NCI-H1092 (cell line): ENCODE measurements at places on chromosomes 5 and 9.

DNA sequence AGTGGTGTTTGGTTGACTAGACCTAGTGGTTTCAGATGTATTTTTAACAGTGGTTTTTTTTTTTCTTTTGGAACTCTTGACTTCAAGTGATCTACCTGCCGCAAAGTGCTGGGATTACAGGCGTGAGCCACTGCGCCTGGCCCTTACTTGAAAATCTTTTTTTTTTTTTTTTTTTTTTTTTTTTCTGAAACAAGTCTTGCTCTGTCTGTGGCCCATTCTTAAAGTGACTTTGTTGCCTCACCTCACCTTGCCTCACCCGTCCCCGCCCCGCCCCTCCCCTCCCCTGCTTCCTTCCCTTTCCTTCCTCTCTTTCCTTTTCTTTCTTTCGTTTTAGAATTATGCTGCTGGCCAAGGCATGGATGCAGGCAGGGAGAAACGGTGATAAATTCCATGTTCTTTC, 26.0 kb downstream of the GPBP1 start:
- no peak for DNase-seq

GRCh38 chr5:39523821-39524220, 99.0 kb upstream of the DAB2 start:
- DNase-seq = no peak

DNA sequence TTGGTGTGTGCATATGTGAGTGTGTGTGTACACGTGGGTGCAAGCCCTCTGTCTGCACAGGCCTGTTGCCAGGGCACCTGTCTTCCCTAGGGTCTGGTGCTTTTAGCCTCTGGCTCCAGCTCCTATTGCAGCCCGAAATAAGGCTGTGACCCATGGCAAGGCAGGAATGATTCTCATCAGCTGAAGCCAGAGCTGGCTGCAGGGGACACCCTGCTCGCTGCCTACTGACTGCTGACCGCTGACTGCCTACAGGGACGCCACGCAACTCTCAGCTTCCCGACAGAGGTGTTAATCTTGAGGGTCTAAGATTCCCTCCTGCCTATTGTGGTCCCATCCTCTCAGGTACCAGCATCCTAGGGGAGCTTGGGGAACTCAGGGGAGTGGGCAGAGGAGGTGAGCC, at the start of gene MYOZ3:
Gene MYOZ3 (plus strand): TSS at position 166 of the 400 bp plus-strand sequence. CDS start 1,691 bp downstream, outside the sequence.
- DNase-seq = no peak

GRCh38 chr5:126587551-126588390, 7.2 kb downstream of the ALDH7A1 start:
- DNase-seq = no peak

DNA sequence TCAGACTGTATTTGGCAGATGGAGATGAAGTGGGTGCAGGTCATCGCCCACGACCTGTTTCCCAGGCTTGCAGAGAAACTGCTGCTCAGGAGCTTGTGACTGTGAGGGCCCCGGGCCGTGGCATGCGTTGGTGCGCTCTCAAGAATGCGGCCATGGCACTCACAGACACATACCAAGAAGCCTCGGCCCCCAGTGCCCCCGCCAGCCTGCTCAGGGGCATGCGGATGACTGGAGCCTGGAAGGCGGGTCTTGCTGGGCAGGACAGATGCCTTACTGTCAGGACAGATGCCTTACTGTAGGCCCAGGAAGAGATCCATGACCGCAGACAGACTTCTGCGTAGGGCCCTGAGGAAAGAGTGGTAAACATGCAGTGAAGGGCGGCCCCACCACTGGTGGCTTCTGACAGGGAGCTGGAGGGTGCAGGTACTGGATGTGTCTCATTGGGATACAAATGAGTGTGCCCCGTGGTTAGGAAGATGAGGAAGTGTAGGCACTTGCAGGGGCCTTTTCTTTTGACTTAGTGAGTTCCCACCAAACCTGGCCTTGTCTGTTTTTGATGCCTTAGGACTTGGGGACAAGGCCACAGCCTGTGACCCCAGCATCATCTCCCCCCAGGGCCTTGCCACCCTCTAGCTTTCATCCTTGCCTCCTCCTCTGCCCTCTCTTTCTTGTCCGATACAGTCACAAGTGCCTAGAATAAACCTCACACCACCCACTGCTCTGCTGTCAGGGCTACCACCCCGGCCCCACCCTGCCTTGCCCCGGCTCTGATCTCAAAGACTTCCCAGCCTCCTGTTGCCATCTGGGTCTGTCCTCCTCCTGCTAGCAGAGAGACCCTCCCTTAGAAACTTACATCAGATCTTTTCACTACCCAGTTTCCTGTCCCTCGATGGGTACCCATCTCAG, 68.8 kb upstream of the ABL1 start:
- no peak for DNase-seq

DNA sequence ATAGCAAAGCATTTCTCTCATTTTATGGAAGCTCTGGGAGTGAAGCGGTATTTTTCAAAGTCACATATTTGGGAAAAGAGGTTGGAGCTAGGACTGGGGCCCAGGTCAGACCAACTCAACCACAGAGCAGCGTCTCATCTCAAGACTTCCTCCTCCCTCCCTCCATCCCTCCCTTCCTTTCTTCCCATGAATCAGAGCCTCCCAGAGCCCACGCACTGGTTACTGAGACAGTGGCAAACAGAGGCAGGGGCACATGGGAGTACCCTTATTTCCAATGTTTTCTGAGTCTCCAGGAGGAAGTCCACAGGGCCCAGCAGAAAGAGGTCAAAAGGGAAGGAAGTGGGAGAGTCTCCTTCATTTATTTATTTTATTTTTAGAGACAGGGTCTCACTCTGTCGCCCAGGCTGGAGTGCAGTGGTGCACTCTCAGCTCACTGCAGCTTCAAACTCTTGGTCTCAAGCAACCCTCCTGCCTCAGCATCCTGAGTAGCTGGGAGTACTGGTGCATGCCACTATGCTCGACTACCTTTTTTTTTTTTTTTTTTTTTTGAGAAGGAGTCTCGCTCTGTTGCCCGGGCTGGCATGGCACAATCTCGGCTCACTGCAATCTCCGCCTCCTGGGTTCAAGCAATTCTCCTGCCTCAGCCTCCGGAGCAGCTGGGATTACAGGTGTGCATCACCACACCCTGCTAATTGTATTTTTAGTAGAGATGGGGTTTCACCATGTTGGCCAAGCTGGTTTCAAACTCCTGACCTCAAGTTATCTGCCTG, 52.5 kb upstream of the CDKN2AIPNL start:
- DNase-seq = no peak

DNA sequence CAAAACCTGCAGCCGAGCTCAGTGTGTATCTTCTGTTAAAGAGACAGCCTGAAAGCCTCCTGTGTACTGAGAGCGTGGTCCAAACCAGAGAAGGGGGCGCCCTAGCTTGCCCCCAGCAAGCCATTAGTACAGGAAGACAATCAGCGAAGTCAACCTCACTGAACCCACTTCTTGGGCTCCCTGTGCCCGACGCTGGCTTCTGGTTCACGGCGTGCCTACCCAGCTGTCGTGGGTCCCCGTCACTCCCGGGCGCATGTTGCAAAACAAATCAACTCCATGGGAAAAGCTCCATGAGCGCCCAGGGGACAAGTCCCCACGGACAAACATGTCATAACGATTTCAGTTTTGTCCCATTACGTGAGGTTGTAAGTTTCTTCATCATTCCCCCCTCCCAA, 326.9 kb downstream of the SH3GL2 start:
- DNase-seq = no peak

DNA sequence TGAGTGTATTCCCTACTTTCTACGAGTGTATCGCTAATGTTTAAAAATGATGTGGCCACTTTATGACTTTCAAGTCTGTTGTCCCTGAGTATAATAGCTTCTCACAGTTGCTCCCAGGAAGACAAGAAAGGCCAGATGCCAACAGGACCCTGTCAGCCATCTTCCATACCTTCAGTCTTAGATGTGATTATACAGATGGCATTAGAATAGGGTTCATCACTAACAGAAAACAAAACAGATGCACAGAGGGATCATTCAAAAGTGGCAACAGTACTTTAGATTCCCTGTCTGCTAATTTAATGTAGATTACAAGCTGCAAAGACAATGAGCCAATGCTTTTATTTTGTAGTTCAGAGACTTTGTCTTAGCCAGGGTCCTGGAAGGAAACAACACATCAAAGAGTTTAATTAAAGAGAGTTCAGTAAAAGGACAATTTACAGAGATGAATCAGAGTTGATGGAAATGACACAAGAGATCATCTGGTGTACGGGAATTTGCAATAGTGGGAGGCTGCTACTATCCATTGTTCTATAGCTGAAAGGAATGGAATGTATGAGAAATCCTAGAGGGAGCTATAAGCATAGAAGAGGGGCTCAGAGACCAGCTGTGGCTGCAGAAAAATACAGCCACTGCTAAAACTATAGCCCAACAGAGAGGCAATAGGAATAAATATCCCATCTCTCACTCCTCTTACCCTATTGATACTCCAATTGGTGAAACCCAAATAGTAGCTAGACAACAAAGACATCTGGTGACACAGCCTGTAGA, 393.7 kb upstream of the SMC2 start:
- no peak for DNase-seq

DNA sequence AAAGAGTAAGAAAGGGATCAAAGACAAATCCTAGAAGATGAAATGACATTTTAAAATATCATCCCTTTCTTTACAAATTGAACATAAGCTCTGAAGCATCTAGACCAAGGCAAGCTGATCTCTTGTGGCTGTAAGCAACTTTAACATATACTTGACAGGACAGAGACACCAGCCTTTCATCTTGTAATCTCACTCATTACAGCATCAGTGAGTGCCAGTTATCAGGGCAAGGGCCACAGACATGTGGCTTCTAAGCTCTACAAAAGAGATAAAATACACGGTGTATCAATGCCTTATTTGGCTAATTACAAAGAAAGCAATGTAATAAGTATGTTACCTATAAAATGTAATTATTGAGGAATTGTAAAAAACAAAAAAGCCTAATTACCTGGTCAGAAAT, 95.0 kb downstream of the DROSHA start:
- no peak for DNase-seq

- DNase-seq = peak; percentile 47
These were observed 233.7 kb downstream of the TLE1 start for GRCh38 chr9:81455462-81456219.

DNA sequence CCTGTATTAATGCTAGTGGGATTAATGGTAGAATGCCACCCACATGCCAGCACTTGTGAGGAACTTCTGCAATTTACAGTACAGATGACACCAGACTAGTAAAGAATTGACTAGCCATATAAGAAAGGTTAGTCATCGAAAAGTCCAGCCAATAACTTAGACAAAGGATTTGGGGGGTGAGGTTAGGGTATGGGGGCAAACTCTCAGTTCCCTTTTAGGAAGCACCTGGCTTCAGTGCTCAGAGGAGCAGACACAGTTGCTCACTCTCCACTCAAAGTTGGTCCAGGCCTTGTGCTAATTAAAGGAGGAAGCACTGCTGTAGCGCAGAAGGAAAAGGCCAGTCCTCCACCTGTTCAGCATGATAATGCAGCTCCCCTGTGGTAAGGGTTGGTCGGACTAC, 25.2 kb downstream of the TGFBR1 start:
- no peak for DNase-seq

DNA sequence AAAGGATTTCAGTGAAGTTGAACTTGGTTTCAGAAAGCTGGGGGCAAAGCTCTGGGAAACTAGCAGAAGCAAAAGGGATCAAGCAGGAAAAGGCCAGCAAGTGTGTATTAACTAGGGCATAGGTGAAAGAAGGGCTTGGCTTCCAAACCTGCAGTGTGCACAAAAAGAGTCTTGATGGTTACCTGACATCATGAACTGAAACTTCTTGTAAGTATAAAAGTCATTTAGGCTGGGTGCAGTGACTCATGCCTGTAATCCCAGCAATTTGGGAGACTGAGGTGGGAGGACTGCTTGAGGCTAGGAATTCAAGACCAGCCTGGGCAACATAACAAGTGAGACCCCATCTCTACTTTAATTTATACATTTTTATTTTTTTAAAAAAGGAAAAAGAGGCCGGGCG, 216.4 kb downstream of the EPB41L4A start:
- no peak for DNase-seq

GRCh38 chr5:58818465-58818864, 235.6 kb downstream of the RAB3C start:
- no peak for DNase-seq

DNA sequence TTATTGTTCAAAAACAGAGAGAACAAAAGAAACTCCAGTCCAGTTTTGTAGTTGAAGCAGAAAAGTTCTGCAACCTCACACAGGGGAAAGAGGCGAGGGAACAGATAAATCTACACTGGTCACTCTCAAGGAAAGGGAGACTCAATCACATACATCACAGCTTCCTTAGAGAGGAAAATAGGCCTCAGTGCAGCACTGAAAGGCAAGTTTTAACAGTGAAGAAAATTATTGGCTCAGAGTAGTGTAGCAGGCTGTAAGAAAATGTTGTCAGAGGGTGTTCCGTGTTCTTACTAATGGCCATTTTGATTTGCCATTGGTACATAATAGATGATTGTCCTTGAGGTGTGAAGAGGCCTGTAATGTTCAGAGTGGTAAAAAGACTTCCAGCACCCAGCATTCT, 530.0 kb upstream of the CDH6 start:
- no peak for DNase-seq

DNA sequence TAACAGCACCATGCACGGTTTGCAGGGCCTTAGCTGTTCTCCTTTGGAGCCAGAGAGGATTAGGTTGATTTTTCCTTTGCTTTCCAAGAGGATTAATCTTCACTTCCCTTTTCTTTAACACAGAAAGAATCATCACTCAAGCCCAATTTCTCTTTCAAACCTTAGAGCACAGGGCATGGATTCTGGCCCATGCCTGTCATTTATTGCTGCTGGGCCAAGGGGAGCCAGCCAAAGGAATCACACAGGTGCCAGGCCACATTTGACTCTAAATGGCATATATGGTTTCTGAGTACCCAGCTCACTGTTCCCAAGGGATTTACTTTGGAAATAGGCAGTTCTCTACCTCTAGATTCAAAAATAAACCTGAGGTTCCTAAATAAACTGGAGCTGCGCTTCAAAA, 58.3 kb downstream of the FBXL7 start:
- DNase-seq = no peak

GRCh38 chr5:75049456-75050351, 2.7 kb downstream of the GCNT4 start:
- no peak for DNase-seq

- DNase-seq = no peak
These were observed 970.2 kb upstream of the COX7C start for GRCh38 chr5:85647349-85648127.

GRCh38 chr5:153998010-153998409, 40.7 kb downstream of the FAM114A2 start:
- DNase-seq = no peak

DNA sequence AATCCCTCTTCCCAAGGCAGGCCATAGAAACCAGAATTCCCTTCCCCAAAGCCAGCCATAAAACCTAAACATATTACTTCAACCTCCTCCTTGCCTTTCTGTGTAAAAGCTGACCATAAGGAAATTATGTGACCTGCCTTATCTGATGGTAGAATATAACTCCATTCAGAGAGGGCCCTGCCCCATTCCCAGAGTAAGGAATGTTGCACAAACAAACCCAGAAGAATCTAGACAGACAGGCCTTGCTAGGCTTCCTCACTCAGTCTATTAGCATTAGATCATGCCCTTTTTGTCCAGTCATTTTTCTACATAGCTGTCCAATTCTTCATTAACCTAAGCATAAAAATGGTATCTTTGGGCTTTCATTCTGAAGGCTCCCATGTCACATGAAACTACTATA, 17.8 kb upstream of the IFNB1 start:
- DNase-seq = no peak

- DNase-seq = no peak
These were observed 719 bp upstream of the ISCA1 start for GRCh38 chr9:86282979-86283535.

GRCh38 chr5:6423327-6424109, 25.1 kb upstream of the UBE2QL1 start:
- no peak for DNase-seq
